GM04504 (cell line): ENCODE measurements at places on chromosomes 12 and 14.

GRCh38 chr12:3680919-3681594 is 71.9 kb downstream of the CRACR2A start:
- DNase-seq: no peak

DNA sequence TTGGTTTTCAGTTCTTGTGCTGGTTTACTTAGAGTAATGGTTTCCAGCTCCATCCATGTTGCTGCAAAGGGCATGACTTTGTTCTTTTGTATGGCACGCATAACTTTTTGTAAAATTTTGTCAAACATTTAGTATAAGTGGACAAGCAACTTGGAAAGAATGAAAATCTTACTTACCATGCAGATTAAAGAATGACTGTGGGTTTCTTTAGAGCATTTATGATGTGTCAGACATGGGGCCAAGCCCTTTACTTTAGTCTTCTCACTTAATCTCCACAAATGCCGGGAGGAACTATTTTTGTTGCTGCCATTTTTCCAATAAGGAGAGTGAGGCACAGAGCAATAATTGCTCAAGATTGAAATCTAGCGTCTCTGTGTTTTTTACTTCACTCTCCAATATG is 652.5 kb upstream of the TBX3 start:
- no peak for DNase-seq

GRCh38 chr14:63878052-63878451 is 25.2 kb downstream of the SYNE2 start:
- DNase-seq: no peak

GRCh38 chr12:104360983-104361707 is 57.6 kb downstream of the EID3 start:
- no peak for DNase-seq

DNA sequence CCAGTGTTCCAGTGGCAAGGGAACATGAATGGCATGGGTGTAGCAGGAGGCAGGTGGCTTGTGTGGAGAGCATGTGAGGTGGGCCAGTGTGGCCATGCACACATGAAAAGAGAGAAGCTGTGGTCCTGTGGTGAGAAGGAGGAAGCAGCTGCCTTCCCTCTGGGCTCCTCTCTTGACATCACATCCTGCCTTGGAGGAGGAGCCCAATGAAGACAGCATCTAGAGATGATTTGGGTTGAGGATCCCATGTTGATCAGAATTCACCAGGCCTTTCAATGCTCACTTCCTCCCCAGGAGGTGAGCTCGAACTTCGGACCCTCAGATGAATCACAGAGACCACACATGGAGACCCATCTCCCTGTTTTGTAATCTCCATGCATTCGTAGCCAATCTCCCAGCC is 82.6 kb downstream of the LRRC74A start:
- DNase-seq: no peak

GRCh38 chr12:52358575-52359350 is 8.5 kb downstream of the KRT85 start:
- no peak for DNase-seq

GRCh38 chr12:53078425-53079225 is 565 bp downstream of the SPRYD3 start:
- no peak for DNase-seq

DNA sequence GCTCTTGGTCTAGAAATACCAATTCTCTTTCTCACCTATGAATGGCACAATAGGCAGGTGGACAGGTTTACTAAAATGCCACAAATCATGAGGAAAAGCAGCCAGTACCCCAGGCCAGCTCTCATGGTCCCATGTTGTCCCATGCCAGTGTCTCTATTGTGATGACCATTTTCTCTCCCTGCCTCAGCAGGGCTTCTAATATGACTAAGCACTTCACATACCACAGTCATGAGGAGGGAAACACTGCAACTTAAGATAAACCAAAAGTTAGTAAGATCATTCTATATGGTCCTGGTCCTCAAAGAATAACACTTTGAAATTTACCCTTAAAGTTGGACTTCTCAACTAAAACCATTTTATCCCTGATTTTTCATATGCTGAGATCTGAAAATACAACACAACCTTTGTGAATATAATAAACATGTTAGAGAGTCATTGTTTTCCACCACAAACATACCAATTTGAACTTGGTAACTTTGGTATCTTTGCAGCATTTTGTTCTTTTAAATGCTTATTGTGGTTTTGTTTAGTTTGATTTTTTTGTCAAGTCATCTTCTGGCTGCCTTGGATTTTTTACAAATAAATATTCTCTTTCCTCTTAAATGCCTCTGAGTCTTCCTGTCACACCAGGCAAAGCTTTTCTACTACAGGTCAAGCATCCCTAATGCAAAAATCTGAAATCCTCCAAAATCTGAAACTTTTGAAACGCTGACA is 3.6 kb downstream of the TTC5 start:
- DNase-seq: peak; percentile 10
